ENCODE measurements at places on chromosomes 3 and 15. TPM values are rescaled to one million over a fixed set of nuclear protein-coding genes. Genes with fewer than 3 reads are reported as not detected.

The MKRN3 gene
- polyA plus RNA-seq: not detected

DNA sequence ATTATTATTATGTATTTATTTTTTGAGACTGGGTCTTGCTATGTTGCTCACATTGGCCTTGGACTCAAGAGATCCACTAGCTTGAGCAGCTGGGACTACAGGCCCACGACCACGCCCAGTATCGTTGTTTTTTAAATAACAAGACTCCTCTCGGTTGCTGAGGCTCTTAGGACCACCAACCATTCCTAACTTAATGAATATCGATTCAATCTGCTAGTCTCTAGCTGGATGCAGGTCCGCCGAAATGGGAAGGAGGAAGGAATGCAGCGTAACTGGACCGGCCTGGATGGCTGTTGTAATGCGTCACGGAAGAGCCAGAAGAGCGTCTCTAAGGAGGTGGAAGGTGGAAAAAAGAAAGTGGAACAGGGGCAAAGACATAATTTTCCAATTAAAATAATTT, 1.7 kb downstream of the ANXA2 start:
- DNase-seq: no peak

- DNase-seq: no peak
Observed at GRCh38 chr3:194136519-194137007, 615 bp downstream of the HES1 start.

DNA sequence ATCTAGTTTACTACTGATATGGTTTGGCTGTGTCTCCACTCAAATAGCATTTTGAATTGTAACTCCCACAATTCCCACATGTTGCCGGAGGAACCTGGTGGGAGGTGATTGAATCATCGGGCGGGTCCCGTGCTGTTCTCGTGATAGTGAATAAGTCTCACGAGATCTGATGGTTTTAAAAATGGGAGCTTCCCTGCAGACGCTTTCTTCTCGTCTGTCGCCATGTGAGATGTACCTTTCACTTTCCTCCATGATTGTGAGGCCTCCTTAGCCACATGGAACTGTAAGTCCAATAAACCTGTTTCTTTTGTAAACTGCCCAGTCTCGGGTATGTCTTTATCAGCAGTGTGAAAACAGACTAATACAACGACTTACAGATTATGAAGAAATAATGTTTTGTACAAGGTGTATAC, 35.6 kb upstream of the PYDC2 start:
- no peak for DNase-seq

Data from muscle of arm (tissue), 14 donors.